ENCODE measurements at places on chromosomes 6 and 20. TPM values are rescaled to one million over a fixed set of nuclear protein-coding genes. Genes with fewer than 3 reads are reported as not detected.

Gene HLA-DOA
- not detected for polyA plus RNA-seq

Gene PNPLA1
- 0.02 TPM for polyA plus RNA-seq

Gene SPAG4
- 2.6 TPM for polyA plus RNA-seq

Gene ASIP
- polyA plus RNA-seq: not detected

Gene GNAS-AS1
- 0.32 TPM for polyA plus RNA-seq

Gene RCAN2
- polyA plus RNA-seq: 38.0 TPM

Gene NRN1
- polyA plus RNA-seq: 0.12 TPM

Gene CTCFL
- polyA plus RNA-seq: not detected

- peak; percentile 74 for DNase-seq
- H3K36me3 ChIP-seq: no peaks in the 10 kb centered on the region
- no peak overlapping the region for H3K27ac ChIP-seq
- H3K4me3 ChIP-seq: no peak overlapping the region
- peaks cover 20% of the 10 kb centered on the region for H3K4me1 ChIP-seq
- no peaks in the 10 kb centered on the region for H3K27me3 ChIP-seq
These were observed 47.5 kb upstream of the NHSL1 start for GRCh38 chr6:138546733-138547185.

- peaks cover 44% of the 10 kb centered on the region for H3K27me3 ChIP-seq
- H3K4me1 ChIP-seq: no peaks in the 10 kb centered on the region
- H3K36me3 ChIP-seq: no peaks in the 10 kb centered on the region
- DNase-seq: no peak
- no peak overlapping the region for H3K27ac ChIP-seq
These were observed 10.0 kb upstream of the TBX18 start for GRCh38 chr6:84774157-84774984.

- peak overlapping the region; percentile 31 for H3K27ac ChIP-seq
- no peaks in the 10 kb centered on the region for H3K27me3 ChIP-seq
- no peaks in the 10 kb centered on the region for H3K36me3 ChIP-seq
- H3K4me3 ChIP-seq: no peak overlapping the region
These were observed 268.9 kb downstream of the CDH4 start for GRCh38 chr20:61520893-61521460.

- DNase-seq: peak; percentile 53
- peak overlapping the region; percentile 82 for H3K4me3 ChIP-seq
- H3K4me1 ChIP-seq: no peaks in the 10 kb centered on the region
These were observed 86.0 kb downstream of the SESN1 start for GRCh38 chr6:109008537-109009235.

DNA sequence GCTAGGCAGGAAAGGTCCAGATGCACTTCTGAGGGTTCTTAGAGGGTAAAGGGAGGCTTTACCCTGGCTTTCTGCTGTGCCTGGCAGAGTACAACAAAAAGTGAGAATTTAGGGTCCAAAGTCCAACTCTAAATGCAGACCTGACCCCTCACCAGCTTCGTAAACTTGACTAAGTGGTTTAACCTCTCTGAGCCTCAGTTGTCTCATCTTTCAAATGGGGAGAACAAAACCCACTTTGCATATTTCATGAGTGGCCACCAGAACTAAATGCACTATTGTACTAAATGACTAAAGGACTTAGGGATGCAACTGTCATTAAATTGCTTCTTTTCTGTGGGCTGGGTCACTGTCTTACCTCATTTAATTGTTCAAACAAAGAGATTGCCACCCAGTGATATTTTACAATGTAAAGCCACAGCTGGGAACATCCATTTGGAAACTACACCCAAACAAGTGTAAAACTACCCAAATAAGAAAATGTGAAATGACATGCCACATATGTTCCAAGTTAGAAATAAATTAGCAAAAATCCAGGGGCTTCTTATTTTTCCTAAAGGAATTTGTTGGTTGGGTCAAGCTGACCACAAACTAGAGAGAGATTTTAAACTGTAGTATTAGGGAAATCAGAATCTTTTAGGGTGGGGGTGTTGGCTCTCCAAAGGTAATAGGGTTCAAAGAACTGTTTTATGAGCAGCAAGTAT, 48.3 kb upstream of the RIN2 start:
- DNase-seq: no peak
- no peaks in the 10 kb centered on the region for H3K36me3 ChIP-seq
- peaks cover 7% of the 10 kb centered on the region for H3K27me3 ChIP-seq
- H3K27ac ChIP-seq: no peak overlapping the region

- H3K4me1 ChIP-seq: no peaks in the 10 kb centered on the region
- H3K27me3 ChIP-seq: no peaks in the 10 kb centered on the region
- H3K27ac ChIP-seq: no peak overlapping the region
These were observed 150.9 kb upstream of the MLIP start for GRCh38 chr6:53960311-53960710.

DNA sequence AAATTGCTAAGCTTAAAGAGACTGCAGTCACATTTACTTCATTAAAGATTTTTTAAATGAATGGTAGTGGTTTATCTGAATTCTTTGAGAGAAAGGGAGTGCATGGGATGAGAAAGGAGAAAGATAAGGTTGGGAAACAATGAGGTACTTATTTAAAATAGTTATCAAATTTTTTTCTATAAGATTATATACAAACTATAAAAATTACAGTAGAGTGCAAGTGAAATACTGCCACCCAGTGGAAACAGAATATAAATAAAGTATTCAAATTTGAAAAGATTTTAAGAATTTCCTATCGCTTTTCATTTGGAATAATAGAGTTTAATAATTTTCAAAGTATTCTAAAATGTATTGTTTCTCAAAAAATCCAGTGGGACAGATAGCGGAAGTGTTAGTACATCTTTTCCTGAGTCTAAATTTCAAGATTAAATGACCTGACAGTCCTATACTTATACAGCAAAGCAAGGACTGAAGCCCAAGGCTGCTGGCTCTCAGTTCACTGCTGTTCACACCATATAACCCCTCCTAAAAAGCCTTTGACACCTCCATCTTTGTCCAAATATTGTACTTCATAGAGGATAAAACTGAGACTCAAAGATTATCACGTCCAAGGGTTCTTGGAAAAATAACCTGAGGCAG, 31.1 kb downstream of the EPM2A start:
- DNase-seq: peak; percentile 56
- H3K27me3 ChIP-seq: no peaks in the 10 kb centered on the region
- no peaks in the 10 kb centered on the region for H3K36me3 ChIP-seq

DNA sequence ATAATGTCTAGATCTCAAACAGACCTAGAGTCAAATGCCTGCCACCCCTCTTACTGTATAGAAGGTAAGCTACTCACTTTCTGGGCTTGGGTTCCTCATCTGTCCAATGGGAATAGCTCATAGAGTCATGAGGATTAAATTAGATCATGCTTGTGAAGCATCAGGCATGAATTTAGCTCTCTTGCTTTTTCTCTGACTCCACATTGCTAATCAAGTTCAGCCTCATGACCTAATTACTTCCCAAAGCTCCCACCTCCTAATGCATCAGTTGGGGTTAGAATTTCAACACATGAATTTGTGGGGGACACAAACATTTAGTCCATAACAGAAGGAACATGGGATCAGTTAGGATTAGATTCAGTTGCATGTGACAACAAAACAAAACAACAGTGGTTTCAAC, 4.6 kb upstream of the DDX27 start:
- H3K4me1 ChIP-seq: peaks cover 3% of the 10 kb centered on the region
- H3K27ac ChIP-seq: no peak overlapping the region
- no peaks in the 10 kb centered on the region for H3K36me3 ChIP-seq
- H3K4me3 ChIP-seq: no peak overlapping the region

DNA sequence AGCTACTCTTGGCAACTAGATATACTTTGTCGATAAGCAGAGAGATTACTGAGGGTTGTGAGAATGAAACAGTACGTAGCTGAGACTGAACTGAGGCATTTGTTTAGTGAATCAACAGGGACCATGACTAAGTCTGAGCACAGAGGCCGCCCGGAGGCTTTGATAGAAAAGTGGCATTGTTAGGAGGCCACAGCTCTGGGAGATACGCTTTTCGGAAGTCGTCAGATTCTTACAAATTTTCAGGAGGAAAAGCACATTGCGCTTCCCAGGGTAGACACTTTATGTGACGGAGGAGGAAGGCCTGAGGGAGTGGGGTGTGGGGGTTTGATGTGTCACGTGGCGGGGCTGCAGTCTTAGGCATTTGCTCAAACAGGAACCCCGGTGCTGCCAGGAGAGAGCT, 69.4 kb downstream of the PSMG4 start:
- H3K27me3 ChIP-seq: no peaks in the 10 kb centered on the region
- no peak overlapping the region for H3K4me3 ChIP-seq
- peak; percentile 84 for DNase-seq
- H3K36me3 ChIP-seq: no peaks in the 10 kb centered on the region

- no peak for DNase-seq
- H3K4me1 ChIP-seq: no peaks in the 10 kb centered on the region
- H3K36me3 ChIP-seq: no peaks in the 10 kb centered on the region
These were observed 73.5 kb downstream of the AKAP7 start for GRCh38 chr6:131208787-131209186.

- DNase-seq: peak; percentile 21
- H3K36me3 ChIP-seq: no peaks in the 10 kb centered on the region
- no peak overlapping the region for H3K27ac ChIP-seq
- H3K4me1 ChIP-seq: no peaks in the 10 kb centered on the region
- H3K4me3 ChIP-seq: no peak overlapping the region
- peaks cover 6% of the 10 kb centered on the region for H3K27me3 ChIP-seq
These were observed 19.7 kb upstream of the NTSR1 start for GRCh38 chr20:62688855-62689460.

DNA sequence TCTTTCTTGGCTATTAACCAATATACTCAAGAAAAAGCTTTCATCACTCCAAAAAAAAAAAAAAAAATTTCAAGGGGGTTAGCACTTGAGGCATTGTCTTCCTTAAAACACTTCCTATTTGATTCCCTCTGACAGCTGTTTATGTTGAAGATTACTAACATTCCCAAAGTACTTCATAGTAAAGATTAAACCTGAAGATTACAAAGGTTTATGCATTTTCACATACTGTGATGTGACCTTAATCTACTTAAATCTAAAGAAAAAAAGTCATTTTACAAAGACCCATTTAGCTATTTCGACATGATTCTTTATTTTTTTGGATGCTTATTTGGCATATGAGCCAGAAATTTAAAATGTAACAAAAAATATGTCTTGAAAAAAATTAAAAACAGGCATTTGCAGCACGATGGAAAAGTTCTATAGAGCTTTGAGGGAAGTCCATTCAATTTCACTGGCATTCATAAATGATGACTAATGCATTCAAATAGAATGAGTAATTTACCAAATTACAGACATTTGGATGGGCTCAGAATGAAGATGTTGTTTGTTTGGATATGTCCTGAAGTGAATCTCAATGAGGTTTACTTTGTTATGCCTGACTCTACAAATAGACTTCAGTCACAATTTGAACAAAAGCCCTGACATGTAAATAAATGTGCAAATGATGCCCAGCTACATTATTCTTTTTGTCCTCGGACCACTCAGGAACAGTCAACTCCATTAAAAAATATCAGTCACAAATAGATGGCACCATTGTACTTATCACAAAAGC, 674.6 kb upstream of the MARCKS start:
- peaks cover 16% of the 10 kb centered on the region for H3K4me1 ChIP-seq
- no peak overlapping the region for H3K4me3 ChIP-seq
- peak; percentile 71 for DNase-seq
- no peaks in the 10 kb centered on the region for H3K36me3 ChIP-seq

DNA sequence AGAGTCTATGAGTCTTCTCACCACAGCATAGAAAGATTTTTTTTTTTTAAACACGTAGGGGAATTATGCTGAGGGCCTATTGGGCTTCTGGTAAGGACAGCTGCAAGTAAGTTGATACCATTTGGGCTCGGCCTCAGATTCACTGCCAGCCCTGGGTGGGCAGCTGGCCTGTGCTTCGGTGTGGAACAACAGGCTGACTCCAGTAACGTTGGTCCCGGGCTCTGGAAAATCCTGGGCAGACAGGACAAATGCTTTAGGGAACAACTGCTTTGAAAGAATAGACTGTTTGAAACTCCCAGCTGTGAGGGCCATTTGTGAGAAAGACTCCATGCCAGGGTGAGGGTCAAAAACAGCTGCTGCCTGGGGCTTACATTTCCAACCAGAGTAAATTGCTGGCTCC, 366.5 kb downstream of the QKI start:
- H3K36me3 ChIP-seq: no peaks in the 10 kb centered on the region
- H3K4me1 ChIP-seq: no peaks in the 10 kb centered on the region
- DNase-seq: peak; percentile 23
- no peaks in the 10 kb centered on the region for H3K27me3 ChIP-seq

- H3K36me3 ChIP-seq: no peaks in the 10 kb centered on the region
- no peak overlapping the region for H3K4me3 ChIP-seq
- no peak for DNase-seq
- H3K4me1 ChIP-seq: peaks cover 19% of the 10 kb centered on the region
These were observed 28.1 kb downstream of the RAMACL start for GRCh38 chr6:166558156-166559005.

- no peak overlapping the region for H3K4me3 ChIP-seq
- H3K27me3 ChIP-seq: no peaks in the 10 kb centered on the region
- H3K36me3 ChIP-seq: no peaks in the 10 kb centered on the region
- no peak overlapping the region for H3K27ac ChIP-seq
- no peak for DNase-seq
- H3K4me1 ChIP-seq: no peaks in the 10 kb centered on the region
These were observed 23.4 kb downstream of the MEP1A start for GRCh38 chr6:46816626-46817025.

- peak; percentile 64 for DNase-seq
- H3K36me3 ChIP-seq: no peaks in the 10 kb centered on the region
- H3K4me1 ChIP-seq: peaks cover 3% of the 10 kb centered on the region
- H3K4me3 ChIP-seq: no peak overlapping the region
These were observed 13.4 kb downstream of the CASP8AP2 start for GRCh38 chr6:89843070-89843469.

GRCh38 chr6:160955508-160956295, 35.9 kb upstream of the MAP3K4 start:
- H3K27me3 ChIP-seq: no peaks in the 10 kb centered on the region
- no peaks in the 10 kb centered on the region for H3K4me1 ChIP-seq
- H3K36me3 ChIP-seq: no peaks in the 10 kb centered on the region
- no peak overlapping the region for H3K4me3 ChIP-seq
- H3K27ac ChIP-seq: no peak overlapping the region

GRCh38 chr20:36808317-36809257, 35.0 kb upstream of the DSN1 start:
- DNase-seq: peak; percentile 64
- H3K27me3 ChIP-seq: no peaks in the 10 kb centered on the region
- no peak overlapping the region for H3K4me3 ChIP-seq
- H3K36me3 ChIP-seq: peaks cover 24% of the 10 kb centered on the region
- peak overlapping the region; percentile 61 for H3K27ac ChIP-seq
- H3K4me1 ChIP-seq: peaks cover 6% of the 10 kb centered on the region

- H3K36me3 ChIP-seq: no peaks in the 10 kb centered on the region
- no peaks in the 10 kb centered on the region for H3K27me3 ChIP-seq
- no peak for DNase-seq
- H3K27ac ChIP-seq: no peak overlapping the region
These were observed 75.8 kb upstream of the TSHZ2 start for GRCh38 chr20:52896348-52896747.

GRCh38 chr6:159727717-159728445, 575 bp downstream of the WTAP start:
- no peaks in the 10 kb centered on the region for H3K36me3 ChIP-seq
- H3K4me3 ChIP-seq: peak overlapping the region; percentile 82
- peak overlapping the region; percentile 89 for H3K27ac ChIP-seq
- no peaks in the 10 kb centered on the region for H3K27me3 ChIP-seq
- H3K4me1 ChIP-seq: peaks cover 5% of the 10 kb centered on the region

- no peaks in the 10 kb centered on the region for H3K27me3 ChIP-seq
- H3K27ac ChIP-seq: no peak overlapping the region
- H3K36me3 ChIP-seq: no peaks in the 10 kb centered on the region
- H3K4me1 ChIP-seq: no peaks in the 10 kb centered on the region
- no peak for DNase-seq
- H3K4me3 ChIP-seq: no peak overlapping the region
These were observed 19.3 kb upstream of the LY86 start for GRCh38 chr6:6569096-6569810.
